ENCODE measurements at places on chromosomes 2 and 18.

GRCh38 chr2:191228861-191229260, 16.3 kb upstream of the MYO1B start:
- no peak for DNase-seq

GRCh38 chr2:160493227-160494028, at the start of gene RBMS1:
Gene RBMS1 (minus strand): TSS chr2:160493807. CDS start chr2:160493363, 444 bp downstream.
- peak; percentile 7 for DNase-seq

GRCh38 chr2:109448946-109449788, 164.6 kb downstream of the SEPTIN10 start:
- DNase-seq = no peak

DNA sequence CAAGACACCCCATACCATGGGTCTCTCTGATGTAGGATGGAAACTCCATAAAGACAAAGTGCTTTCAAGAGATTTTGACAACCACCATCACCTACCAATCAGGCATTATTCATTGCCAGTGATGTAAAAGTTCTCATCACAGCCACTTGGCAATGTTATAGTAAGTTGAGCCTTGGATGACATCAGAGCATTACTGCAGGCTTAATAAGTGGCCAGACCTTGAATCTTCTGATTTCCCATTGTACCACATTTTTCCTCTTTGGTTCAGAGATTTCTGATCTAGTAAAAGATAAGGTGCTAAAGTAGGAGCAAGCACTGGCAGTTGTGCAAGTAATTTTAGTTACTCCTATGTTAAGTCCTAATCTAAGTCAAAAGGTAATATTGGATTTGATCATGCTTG, 36.5 kb downstream of the OSR1 start:
- no peak for DNase-seq

DNA sequence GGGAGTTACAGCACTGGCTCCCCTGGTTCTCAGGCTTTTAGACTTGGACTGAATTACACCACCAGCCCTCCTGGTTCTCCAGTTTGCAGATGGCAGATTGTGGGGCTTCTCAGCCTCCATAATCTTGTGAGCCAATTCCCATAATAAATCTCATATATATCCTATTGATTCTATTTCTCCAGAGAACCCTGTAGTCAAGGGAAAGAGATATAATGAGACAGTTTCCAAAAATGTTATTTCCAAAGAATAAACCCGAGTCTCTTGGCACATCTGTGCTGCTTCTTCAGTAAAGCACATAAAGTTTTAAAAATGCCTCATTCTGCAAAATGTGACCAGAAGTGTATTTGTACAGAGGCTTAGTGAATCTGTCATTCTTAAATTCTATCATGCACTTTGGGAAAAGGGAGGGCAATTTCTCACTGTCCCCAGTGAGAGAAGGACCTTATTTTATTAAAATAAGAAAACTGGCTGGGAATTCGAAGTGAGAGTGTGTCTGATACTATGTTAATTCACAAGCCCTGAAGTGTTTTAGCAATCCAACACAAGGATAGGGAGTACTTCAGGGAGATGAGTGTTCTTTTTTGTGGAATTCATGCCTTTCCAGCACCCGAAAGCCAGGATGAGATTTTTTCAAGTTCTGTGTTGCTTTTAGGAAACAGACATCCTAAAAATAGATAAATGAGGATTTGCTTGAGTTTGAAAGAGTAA, 282.4 kb upstream of the CHAC2 start:
- DNase-seq = no peak

DNA sequence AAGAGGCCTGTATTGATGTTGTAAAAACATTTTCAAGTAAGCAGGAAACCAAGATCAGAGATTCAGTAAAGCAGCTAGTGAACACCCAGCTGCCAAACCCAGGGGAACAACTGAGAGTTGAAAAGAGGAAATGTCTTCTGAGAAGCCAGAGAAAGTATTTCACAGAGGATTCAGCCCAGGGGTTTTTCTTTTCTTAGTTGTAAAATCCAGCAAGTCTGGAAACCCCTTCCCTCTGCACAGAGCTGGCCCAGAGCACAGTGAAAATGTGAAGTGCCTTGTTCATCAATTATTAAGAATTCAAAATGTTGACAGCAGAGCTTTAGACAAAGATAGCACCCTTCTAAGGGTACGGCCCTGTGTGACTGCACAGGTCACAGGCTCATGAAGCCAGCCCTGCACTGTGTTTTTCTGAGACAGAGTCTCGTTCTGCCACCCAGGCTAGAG, 28.4 kb downstream of the AFF3 start:
- no peak for DNase-seq
